Activated T-cell treated with anti-CD3 and anti-CD28 coated beads, Interleukin-2, amount 50 U/mL, for 4 hours (primary cell): ENCODE measurements at places on chromosomes 1 and 21. TPM values are rescaled to one million over a fixed set of nuclear protein-coding genes. Genes with fewer than 3 reads are reported as not detected.

DNA sequence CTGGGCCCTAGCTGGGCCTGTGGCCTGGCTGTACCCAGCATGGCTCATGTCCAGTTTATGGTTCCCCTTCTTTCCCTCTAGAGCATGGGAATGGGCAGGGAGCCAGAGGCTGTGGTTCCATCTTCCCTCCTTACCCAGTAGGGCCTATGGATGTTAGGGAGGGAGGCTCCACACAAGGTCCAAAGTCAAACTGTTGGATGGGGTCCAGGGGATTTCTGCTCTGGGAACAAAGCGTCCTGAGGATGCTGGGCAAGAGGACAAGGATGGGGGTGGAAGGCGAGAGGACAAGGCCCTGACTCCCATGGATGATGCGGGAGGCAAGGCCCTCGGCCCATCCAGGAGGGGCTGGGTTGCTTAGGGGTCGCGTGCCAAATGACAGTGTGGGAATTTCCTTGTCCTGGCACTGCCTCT lies 17.3 kb downstream of the CSF1 start:
- no peak for DNase-seq

The CFHR4 gene
- not detected for total RNA-seq

DNA sequence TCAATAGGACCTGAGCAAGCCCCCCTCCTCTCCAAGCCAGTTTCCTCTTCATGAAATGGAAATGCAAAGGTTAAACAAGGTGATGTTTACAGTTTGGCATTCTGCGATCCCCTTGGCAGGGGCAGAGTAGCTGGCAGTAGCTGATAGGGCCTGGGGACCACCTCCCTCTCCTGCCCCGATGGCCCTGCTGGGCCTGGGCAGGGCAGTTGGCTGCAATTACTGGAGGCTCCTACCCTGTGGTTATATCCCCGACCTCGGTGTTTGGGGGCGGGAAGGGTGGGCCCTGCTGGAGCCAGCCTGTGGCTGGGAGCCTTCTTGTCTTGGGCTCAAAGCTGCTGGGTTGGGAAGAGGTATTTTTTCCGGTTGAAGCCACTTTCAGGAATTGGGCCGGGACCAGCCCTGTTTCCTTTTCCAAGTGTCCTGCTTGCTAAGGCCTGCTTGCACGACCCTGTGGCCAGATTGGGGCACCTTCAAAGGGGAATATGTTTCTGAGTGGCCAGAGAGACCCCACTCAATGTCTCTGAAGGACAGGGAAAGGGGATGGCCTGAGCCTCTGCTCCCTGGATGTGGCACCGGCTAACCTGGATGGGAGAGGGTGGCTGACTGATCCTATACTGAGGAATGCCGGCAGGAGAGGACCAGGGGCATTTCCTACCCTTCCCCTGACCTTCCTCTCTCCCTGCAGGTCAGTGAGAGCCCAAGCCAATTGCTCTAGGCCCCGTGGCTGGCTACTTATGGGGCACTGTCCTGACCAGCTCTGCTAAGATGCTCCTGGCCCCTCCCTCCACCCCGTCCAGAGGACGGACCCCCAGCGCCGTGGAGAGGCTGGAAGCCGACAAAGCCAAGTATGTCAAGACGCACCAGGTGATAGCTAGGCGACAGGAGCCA lies 1.9 kb downstream of the FAM110D start:
- DNase-seq, result no peak

DNA sequence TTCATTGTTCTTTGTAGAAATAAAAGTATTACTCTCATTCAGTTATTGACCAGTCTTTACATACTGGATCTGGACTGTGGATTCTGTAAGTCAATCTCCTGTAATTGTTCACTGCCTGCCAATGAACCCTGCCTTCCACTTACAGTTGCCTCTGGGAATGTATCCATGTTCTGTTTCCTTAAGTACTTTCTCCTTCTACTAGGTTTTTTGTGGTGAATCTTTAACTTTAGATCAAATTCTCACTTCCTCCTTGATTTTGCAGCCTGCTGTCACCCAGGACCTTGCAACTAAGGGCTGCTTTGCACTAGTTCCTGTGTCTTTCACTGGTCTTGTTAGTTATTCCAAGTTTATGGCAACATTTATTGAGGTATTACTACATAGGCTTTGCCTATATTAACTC lies 28.2 kb upstream of the ANKRD13C start:
- DNase-seq, result no peak

The LRRC39 gene
- 0.69 TPM for total RNA-seq

DNA sequence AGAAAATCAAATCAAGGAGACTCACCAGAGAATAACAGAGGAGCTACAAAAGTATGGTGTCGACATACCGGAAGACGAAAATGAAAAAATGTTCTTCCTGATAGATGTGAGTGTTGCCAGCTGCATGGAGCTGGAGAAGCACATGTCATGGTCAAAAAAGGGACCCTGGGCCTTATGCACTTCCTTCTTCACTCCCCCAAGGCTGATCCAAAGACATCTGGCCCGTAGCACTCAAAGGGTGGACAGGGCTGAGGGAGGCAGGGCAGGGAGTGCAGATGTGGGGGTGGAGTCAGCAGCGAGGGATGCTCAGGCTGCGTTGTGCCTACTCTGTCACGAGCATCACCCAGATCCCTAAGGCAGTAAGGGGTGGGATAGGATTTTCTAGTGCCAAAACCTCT lies 19.4 kb downstream of the MX1 start:
- DNase-seq, result no peak

GRCh38 chr1:245871191-245871590 lies 635.9 kb downstream of the SMYD3 start:
- DNase-seq, result no peak

DNA sequence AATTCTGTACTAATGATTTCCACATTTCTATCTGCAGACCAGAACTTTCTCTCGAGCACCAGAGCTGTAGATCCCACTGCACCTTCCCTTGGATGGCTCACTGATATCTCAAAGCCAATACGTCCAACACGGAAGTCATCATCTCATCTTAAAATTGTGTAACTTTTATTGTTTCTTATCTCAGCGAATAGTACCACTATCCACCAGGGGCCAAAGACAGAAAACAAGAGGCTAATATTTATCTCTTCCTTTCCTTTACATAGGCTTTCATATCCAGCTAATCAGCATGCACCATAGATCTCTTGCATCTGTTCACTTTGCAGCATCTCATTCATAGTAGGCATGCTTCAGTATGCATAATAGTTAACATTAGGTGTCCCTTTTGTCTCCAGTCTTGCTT lies 303.6 kb downstream of the PTPRC start:
- no peak for DNase-seq

DNA sequence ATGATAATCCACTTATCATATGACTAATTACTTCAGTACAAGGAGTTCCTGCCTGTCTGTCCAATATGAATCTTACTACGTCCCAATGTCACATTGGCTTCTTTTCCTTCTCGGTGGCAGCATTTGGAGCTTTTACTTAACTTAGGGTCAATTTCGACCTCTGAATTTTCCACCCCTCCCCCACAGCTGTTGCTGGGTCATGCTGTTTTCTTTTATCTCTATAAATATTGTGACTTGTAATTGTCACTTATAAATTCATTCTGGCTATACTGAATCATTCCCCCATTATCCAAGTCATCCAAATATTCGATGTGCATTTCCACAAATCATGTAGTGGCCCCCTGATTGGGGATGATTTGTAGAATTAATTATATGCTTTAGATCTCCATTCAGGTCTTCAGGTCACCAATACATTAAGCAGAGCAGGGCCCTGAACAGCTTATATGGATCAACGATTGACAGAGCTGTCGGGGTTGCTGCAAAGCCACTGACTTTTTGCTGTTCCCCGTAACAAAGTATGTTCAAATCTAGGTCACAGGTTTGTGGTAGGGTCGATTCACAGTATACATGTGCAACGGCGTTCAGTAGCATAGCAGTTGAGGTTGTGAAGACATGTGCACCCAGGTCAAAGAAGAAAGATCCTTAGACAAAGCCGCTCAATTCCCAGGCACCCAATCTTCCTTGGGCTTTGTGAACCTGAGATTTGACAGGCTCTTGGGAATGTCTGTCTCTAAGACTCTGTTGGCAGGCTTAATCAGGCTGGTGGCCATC lies 18.3 kb upstream of the RNU1-4 start:
- DNase-seq, result no peak

GRCh38 chr1:168470901-168471431 lies 72.8 kb downstream of the XCL2 start:
- DNase-seq, result no peak

DNA sequence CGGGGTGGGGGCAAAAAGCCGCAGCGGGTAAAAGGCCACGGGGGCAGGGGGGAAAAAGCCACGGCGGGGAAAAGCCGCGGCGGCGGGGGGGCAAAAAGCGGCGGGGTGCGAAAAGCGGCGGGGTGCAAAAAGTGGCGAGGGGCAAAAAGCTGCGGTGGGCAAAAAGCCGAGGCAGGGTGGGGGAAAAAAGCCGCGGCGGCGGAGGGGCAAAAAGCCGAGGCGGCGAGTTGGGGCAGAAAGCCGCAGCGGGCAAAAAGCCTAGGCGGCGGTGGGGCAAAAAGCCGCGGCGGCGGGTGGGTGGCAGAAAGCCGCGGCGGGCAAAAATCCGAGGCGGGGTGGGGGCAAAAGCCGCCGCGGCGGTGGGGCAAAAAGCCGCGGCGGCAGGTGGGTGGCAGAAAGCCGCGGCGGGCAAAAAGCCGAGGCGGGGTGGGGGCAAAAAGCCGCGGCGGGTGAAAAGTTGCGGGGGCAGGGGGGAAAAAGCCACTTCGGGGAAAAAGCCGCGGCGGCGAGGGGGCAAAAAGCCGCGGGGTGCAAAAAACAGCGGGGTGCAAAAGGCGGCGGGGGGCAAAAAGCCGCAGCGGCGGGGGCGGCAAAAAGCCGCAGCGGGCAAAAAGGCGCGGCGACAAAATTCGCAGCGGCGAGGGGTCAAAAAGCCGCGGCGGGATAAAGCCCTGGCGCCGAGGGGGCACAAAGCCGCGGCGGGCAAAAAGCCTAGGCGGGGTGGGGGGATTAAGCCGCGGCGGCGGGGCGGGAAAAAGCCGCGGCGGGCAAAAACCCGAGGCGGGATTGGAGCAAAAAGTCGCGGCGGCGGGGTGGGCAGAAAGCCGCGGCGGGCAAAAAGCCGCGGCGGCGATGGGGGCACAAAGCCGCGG lies 3901.2 kb downstream of the SRGAP2C start:
- no peak for DNase-seq

The SYT14 gene
- total RNA-seq, result not detected

The NTPCR gene
- total RNA-seq, result 19.8 TPM

The AMPD1 gene
- not detected for total RNA-seq

- no peak for DNase-seq
Measured at GRCh38 chr1:234517110-234517802, 38.3 kb upstream of the TARBP1 start.

The CACNA1S gene
- total RNA-seq, result not detected
